CD4-positive, CD25-positive, alpha-beta regulatory T cell (primary cell): ENCODE measurements at places on chromosomes 3 and 15.

GRCh38 chr3:62003835-62004234, 369.5 kb downstream of the FEZF2 start:
- no peak for DNase-seq

- no peak for DNase-seq
Measured at GRCh38 chr3:45958321-45958791, 15.1 kb downstream of the CXCR6 start.

- no peak for DNase-seq
Measured at GRCh38 chr3:152276681-152277080, 8.0 kb downstream of the MBNL1 start.

DNA sequence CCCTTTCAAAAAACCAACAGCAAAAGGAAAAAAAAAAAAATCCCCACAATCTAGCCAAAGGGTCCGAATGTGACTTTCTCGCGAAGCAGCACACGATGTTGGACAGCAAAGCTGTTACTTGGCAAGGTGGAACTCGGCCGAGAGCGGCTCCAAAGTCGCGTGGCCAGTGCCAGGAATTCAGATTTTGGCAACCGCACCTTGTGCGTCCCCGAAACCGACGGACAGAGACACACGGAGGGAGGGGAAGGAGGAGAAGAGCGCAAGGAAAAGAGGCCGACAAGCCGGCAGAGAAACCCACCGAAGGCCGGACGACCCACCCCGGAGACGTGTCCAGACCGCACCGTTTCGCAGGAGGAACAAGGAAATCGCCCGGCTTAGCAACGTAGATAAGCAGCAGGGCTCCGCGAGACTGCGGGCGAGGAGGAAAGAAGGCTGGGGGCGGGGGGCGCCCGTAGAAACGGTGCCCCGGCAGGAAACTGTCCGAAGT, 517.3 kb downstream of the MECOM start:
- DNase-seq: no peak

- DNase-seq: no peak
Measured at GRCh38 chr3:161550491-161551195, 54.0 kb downstream of the OTOL1 start.

- no peak for DNase-seq
Measured at GRCh38 chr3:111194048-111194447, 122.4 kb downstream of the NECTIN3 start.

- DNase-seq: no peak
Measured at GRCh38 chr3:61979638-61980037, 393.7 kb downstream of the FEZF2 start.

GRCh38 chr3:52090933-52091468, 34.6 kb upstream of the DUSP7 start:
- no peak for DNase-seq

GRCh38 chr15:78069462-78070029, 8.0 kb downstream of the TBC1D2B start:
- peak; percentile 44 for DNase-seq

DNA sequence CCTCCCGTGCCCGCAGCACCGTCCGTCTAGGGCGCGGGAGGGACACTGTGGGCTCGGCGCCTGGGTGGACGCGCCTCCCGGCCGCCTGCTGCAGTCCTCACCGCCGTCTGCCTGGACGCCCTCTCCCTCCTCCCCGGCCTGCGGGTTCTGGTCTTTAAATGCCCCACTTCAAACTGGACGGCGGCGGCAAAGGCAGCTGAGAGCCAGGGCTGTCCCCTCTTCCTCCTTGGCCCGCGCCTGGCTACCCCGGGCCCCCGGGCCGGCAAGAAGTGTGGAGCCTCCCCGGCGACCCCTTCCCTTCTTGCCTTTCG, 426 bp downstream of the CBLB start:
- DNase-seq: no peak

DNA sequence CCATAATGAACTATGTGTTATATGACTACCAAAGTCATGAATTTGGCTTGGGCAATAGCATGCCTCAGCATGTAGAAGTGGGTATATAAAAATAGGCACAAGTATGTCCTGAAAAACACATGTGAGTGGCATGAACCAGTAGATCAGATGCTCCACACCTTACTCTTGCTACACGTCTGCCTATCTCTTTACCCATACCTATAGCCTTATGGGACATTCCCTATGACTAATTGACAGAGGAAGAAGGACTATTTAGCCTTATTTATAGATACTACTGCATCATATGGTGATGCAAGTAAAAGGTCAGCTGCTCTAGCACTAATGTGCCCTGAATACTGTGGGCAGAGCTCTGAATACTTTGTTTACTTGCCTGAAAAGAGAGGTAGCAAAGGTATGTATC, 81.0 kb upstream of the ZPLD1 start:
- no peak for DNase-seq

DNA sequence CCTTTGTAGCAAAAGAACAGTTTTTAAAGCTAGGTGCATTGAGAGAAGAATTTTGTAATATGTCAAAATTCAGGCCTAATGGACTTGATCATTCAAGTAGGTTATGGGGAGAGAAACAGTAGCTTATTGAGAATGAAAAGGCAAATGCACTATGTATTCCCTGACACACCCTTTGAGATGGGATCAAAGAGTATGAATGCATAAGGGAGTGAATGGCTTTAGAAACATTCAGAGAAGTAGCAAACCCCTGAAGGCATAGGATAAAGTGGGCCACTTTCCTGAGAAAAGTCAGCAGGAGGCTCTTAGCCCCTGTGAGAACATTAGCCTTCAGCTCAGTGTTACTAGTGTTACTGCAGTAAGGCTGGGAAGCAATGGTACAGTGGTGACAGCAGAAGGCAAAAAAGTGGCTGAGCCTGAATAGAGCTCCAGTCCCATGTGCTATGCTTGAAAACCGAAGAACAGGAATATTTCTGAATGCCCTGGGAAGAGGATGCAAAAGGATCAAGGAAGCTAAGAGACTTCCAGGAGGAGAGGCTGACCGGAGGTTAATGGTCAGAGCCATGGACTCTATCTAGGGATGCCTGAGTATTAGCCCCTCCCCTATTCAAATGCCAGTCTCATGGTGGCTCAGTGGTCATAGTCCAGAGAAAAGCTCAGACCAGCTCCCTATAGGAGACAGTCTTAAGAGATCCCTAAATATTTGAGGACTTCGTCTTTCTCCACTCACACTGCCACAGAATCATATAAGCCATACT, 218.2 kb upstream of the SGO1 start:
- DNase-seq: no peak

DNA sequence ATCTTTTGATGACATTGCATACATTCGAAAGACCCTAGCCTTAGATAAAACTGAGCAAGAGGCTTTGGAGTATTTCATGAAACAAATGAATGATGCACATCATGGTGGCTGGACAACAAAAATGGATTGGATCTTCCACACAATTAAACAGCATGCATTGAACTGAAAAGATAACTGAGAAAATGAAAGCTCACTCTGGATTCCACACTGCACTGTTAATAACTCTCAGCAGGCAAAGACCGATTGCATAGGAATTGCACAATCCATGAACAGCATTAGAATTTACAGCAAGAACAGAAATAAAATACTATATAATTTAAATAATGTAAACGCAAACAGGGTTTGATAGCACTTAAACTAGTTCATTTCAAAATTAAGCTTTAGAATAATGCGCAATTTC, 16.7 kb downstream of the KCNMB3 start:
- no peak for DNase-seq

GRCh38 chr3:52857864-52858263, 23.0 kb upstream of the MUSTN1 start:
- no peak for DNase-seq

GRCh38 chr15:50049871-50050270, 69.2 kb downstream of the ATP8B4 start:
- no peak for DNase-seq

- no peak for DNase-seq
Measured at GRCh38 chr3:197912741-197913476, 37.1 kb upstream of the RPL35A start.

DNA sequence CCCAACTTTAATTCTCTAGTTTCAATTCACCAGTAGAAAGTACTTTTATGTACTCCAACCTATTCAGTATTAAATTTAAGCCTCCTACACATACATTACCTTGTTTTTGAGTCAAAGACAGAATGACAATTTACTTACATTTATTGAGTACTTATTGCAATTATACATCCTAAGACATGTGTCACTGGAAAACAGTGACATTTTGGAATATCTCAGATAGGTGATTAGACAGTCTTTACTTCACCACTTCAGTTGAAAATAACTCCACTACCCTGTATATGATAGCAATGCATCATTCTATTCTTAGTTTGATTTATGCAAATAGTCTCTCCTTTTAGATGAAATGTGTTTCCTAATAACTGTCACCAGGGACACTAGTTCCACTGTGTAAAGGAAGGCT, 461.5 kb downstream of the TUSC7 start:
- DNase-seq: no peak

DNA sequence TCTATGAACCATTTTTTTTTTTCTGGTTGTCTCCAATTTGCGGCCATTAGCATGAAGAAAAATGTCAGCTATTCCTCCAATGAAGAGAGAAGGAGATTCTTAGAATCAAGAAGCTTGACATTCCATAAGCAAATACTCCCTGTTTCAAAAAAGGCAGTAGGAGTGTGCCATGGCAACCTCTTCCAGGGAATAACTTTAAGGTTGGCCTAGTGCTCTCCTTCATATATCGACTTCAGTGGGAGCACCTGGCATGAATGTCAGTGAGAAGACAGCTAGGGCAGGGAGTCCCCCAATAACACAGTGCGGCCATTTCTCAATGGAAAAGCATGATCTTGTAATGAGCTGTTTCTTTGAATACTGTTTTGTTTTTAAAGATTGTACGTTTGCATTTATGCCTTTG, 493.0 kb upstream of the ATP11B start:
- no peak for DNase-seq

DNA sequence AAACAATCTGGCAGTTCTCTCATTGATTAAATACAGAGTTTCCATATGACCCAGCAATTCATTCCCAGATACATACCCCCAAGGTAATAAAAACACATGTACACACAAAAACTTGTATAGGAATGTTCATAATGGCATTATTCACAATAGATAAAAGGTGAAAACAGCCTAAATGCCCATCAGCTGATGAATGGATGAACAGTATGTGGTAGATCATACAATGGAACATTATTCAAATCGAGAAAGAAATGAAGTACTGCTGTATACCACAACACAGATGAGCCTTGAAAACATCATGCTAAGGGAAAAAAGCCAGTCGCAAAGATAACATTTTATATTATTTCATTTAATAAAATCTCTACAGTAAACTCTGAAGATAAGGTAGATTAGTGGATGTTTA, 71.2 kb downstream of the SLTM start:
- DNase-seq: no peak

DNA sequence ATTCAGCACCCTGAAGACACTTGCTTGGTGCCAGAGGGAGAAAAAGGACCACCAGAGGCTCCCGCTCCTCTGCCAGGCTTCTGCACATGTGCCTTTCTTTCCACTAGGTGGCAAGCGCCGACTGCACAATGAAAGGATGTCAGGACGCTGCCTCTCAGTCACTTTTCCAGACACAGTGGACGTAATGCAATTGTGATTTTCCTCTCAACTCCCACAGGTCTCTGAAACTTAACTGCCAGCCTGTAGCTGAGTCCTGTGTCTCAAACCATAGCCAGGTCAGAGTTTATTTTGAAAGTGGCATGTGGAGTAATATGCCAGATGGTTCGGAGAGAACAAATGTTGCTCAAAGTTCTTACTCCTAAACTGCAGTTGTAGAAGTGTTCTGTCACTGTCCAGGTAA, 162.9 kb downstream of the ITPR1 start:
- DNase-seq: no peak

DNA sequence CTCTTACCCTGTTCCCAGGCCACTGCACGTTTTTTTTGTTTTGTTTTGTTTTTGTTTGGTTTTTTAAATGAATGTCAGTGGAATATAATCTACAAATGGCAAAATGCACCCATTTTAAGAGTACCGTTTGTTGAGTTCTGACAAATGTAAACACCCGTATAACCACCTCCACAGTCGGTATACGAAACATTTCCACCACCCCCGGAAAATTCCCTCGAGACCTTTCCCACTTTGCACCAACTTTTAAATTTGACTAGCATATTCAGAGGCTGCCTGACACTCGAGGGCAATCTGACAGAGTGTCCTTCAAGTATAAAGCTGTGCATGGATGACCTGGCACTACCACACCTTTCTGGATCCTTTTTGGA, 613 bp upstream of the ARHGEF3 start:
- DNase-seq: no peak

- DNase-seq: no peak
Measured at GRCh38 chr15:34838282-34838681, 42.9 kb upstream of the ACTC1 start.

DNA sequence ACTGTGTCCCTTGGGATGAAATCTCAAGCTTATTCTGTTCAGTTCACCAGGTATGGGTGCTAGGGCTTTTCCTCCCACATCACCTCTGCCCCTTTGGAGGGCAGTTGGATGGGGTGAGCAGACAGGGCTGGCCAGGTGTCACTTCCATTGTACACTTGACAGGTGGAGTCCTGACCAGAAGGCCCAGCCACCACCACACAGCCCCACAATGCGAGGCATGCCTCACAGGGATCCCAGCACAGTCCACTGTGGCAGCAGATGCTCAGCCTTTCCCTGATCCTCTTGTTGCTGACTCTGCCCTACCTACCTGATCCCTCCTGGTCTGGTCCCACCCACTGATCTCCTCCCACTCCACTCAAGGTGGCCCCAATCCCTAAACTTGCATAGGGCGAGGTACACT, 88.2 kb downstream of the ANP32A start:
- no peak for DNase-seq

DNA sequence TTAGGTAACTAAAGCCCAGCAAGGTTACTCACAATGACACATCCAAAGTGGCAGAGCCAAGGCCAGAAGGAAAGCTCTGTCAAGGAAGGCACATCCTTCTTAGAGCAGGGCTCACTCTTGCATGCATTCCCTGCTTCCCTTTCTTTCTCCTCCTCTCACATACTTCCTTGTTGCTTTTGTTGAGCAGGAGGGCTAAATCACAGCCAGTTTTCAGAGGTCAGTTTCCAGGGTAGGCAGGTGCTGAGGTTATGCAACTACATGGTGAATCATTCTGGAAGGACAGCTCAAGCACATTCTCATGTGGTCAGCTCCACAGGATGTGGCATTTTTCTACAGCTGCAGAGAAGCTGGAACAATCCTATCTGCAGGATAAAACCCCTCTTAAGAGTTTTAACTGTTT, 275.6 kb downstream of the ZNF621 start:
- no peak for DNase-seq

DNA sequence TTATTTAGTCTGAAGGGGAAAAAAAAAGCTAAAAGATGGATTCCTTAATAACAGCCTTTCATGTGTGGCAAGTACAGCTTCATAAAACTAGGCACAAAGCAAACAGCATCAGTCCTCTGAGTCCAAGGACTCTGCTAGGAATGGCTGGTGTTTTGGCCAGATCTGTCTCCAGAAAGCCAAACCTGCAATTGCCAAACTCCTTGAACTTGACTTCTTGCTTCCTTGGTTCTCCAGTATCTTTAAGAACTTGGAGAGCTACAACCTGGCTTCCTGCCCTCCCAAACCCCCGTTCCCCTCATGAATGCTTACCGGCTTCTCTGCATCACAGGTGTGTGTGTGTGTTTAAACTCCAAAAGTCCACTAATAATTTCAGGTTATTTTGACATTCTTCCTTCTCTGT, 1.6 kb upstream of the PLOD2 start:
- DNase-seq: no peak

GRCh38 chr3:29644261-29644660, 363.4 kb downstream of the RBMS3 start:
- DNase-seq: no peak
